AG20443 (cell line): ENCODE measurements at places on chromosomes 5 and 9.
A peak's percentile ranks its signal among the peaks of the same experiment; 100 is the strongest.

DNA sequence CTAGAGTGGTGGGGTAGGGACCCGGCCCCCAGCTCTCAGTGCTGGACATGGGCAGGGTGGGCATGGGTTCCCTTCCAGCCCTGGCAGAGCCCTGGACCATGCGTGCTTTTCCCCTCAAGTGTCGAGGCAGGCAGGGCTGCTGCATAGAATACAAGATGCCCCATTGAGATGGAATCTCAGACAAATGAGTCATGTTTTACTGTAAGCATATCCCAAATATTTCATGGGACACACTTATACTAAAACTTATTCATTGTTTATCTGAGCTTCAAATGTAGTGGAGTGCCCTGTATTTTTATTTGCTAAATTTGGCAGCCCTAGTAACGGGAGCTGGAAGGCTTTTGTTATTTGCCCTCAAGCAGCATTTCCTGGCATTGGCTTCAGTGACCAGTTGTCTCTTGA lies 3.2 kb upstream of the RNU6ATAC start:
- DNase-seq: no peak

- no peak for DNase-seq
Measured at GRCh38 chr5:66892716-66893115, 296.5 kb downstream of the MAST4 start.

DNA sequence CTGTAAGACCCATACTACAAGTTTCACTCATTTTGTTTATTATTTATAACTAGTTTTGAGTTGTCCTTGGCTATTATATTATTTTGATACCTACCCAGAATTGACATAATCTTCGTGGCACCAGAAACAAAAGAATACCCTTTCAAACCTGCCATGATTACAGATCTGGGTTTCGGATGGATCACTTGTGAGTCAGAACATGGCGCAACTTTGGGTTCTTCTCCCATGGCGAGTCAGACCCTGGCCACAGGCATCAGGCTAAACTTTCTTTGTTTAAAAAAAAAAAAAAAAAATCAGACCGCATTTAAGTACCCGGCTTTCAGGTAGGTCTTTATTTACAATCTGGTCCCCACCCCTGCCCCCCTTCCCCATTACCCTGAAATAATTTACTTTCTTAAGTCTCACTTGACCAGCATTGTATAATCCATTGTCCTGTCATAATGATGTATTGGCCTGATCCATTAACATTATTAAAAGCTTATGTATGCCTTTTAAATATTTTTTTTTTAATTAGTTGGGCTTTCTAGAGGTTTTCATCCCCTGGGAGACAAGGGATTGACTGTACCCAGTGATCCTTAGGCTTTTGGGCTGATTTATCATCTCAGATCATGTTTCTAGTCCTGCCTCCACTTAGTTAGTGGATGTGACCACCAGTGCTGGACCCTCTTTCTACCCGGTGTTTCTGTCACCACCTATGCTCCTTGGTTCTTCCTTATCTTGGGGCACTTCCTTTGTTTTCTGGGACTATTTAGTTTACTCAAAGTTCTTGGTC lies 43.9 kb downstream of the F2RL2 start:
- DNase-seq: no peak

- peak; percentile 33 for DNase-seq
Measured at GRCh38 chr9:88536951-88537760, 2.2 kb downstream of the NXNL2 start.

DNA sequence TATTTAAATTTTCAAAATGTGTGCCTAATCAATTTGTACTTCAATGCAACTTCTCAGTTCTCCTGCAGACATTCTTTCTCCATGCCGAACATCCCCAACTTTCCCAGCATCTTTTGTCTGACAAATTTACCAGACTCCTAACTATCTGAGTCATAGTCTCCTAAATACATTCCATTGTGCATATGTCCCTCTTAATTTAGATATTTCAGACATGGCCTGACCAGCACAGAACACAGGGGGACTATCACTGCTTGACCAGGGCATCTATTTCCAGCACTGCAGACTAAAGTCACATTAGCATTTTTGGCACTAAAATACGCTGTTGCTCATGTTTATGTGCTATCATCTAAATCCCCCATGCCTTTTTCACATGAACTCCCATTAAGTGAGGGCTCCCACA lies 71.9 kb downstream of the ITGA1 start:
- DNase-seq: peak; percentile 74

- no peak for DNase-seq
Measured at GRCh38 chr5:176337913-176338312, 23.7 kb downstream of the KIAA1191 start.

DNA sequence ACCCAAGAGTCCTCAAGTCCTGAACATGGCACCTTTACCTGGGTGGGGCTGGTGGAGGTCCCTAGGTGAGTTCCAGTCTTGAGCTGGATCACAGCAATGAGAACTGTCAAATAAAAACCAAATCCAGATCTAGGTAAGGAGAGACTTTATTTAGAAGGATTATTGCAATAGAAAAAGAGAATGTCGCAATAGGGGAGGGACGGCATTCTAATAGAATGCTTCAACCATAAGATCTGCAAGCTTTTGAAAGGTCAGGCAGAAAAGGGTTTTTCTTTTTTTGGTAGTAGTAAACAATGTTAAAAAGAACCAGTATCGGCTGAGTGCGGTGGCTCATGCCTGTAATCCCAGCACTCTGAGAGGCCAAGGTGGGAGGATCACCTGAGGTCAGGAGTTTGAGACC lies 5.2 kb upstream of the GCNT1 start:
- DNase-seq: peak; percentile 41

DNA sequence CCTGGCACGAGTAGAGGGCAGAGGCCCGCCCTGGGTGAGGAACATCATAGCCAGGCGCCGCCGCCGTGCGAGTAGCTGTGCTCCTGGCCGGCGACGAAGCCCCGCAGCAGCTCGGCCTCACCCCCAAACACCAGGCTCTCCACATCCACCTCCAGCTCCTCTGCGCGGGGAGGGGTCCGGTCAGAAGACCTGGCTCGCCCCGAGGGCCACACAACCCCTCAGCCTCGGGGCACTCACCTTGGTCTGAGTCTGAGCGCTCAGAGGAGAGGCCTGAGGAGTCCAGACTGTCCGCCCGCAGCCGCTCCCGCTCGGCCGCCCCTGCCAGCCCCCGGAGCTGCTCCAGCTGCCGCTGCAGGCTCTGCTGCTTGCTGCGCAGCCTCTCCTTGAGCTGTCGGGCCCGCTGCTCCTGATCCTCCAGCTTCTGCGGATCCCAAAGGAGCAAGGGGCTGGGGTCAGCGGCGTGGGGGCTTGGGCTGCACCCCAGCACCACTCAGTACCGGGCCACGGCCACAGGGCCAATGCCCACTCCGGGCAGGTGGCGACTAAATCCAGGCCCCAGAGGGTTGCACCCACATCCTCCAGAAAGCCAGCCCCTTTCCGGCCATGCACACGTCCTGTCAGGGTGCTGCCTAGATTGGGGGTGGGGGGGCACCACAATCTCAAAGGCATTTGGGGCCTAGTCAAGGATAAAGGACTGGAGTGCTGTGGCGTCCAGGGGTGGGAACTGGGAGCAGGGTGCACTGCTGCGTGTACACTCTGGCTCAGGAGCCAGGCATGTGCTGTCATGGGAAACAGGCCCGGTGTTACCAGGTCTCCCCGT lies 3.9 kb downstream of the MXD3 start:
- no peak for DNase-seq

GRCh38 chr9:34671307-34671706 lies 8.8 kb upstream of the CCL27 start:
- DNase-seq: no peak

- no peak for DNase-seq
Measured at GRCh38 chr9:112631313-112632070, 86.4 kb downstream of the INIP start.

- peak; percentile 22 for DNase-seq
Measured at GRCh38 chr5:173547579-173547978, 68.9 kb downstream of the BOD1 start.

DNA sequence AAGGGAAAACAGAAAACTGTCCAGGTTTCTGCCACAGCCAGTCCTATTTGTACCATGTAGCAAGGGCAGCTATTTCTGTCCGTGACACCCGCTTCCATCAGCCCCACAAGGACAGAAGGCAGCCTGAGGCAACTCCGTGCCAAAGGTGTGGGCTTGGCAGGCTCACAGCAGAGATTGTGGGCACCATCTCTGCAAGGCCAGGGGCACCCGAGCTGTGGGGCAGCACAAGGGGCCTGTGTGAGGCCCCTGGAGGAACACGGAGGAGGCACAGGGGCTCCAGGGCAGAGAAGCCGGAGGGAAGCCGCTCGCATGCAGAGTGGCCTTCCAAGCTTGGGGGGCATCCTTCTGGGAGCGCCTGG lies 43.5 kb downstream of the COL23A1 start:
- no peak for DNase-seq

- DNase-seq: no peak
Measured at GRCh38 chr9:96478829-96479371, 28.9 kb downstream of the HABP4 start.

- peak; percentile 83 for DNase-seq
Measured at GRCh38 chr5:137220523-137220927, 278.6 kb downstream of the SPOCK1 start.
